NCI-H2081 (cell line): ENCODE measurements at places on chromosomes 16 and 17.

- no peak for DNase-seq
Measured at GRCh38 chr16:27127308-27127707, 60.6 kb downstream of the C16orf82 start.

GRCh38 chr17:73432624-73433190 lies 120.9 kb upstream of the CDC42EP4 start:
- no peak for DNase-seq

DNA sequence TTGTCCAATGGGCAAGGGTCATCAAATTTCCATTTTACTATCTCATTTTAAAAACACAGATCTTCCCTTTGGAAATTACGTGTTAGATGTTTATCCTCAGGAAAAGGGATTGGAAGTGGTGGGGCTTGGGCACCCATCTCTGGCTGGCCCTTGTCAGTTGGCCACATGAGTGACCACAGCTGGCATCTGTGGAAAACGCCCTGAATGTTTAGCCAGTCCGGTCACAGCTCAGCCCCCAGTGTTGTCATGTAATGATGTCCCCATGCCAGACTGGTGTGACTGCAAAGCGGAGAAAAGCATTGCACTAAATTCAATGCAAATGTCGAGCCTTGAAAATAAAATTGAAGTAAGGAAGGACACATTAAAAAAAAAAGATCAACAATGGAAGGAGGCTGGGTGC lies 53.0 kb downstream of the TMC6 start:
- no peak for DNase-seq

- no peak for DNase-seq
Measured at GRCh38 chr16:88719267-88719932, 13.1 kb downstream of the CTU2 start.

- DNase-seq: peak; percentile 65
Measured at GRCh38 chr17:49227436-49228261, 2.9 kb downstream of the PHOSPHO1 start.

DNA sequence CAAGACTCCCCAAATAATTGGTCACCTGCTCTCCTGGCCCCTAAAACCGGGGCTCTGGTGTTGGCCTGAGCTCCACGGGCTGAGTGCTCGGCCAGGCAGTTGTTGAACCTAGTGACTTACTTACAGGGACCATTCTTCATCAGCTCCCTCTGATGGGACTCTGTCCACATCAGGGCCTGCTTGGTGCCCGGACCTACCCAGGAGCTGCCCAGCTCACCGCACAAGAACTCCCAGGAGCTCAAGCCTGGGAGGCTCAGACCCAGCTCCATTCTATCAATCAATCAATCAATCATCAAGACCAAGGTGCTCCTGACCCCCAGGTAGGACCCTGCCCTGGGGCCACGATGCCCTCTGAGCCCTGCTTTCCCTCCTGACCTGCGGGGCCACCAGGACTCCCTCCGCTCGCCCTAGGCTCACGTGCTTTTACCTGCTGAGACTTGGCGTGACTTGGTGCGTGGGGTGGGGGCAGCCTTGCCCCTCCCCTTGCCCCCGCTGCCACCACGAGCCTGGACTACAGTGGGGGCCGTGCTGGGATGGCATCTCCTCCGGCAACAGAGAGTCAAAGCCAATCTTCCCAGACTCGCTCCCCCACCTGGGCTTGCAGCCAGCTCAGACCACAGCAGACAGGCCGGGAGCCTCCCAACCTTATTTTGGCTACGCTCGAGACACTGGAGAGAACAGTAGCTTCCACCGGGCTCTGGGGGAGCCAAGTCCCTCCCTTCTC lies 15.7 kb downstream of the IL34 start:
- DNase-seq: no peak

GRCh38 chr17:68204736-68205135 lies 43.1 kb upstream of the AMZ2 start:
- DNase-seq: no peak

GRCh38 chr16:49567950-49568349 lies 194.3 kb downstream of the C16orf78 start:
- DNase-seq: no peak

DNA sequence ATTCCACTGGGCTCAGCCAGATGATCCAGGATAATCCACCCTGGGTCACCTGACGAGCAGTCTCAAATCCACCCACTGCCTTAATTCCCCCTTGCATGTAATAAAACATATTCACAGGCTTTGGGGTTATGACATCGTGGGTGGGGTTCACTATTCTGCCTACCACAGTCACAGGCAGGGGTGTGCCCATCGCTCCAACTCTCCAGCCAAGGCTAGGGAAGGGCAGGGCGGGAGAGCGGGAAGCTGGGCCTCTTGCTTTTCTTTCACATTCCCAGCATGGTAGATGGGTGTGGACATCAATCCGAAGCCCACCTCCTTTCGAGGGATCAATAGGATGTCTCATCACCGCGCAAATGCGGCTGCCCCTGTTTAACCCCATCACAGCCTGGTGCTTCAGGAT lies 12.7 kb upstream of the CD300LD start:
- DNase-seq: no peak

DNA sequence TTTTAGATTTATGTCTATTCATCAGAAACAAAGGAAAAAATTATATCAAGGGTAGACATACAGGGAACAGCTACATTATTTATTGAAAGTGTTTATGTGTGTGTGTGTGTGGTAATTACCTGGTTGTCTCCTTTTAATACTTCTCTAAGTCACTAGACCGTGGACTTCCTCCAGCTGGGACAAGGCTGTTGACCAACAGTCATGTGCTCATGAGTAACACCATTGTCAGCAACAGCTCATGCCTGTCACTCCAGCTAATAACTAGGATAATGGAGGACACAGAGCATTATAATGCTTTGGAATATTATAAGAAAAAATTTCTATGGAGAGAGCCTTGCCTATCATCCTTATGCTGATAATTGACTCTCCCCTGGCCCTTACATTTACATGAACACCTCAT lies 125.3 kb upstream of the SALL1 start:
- DNase-seq: no peak

DNA sequence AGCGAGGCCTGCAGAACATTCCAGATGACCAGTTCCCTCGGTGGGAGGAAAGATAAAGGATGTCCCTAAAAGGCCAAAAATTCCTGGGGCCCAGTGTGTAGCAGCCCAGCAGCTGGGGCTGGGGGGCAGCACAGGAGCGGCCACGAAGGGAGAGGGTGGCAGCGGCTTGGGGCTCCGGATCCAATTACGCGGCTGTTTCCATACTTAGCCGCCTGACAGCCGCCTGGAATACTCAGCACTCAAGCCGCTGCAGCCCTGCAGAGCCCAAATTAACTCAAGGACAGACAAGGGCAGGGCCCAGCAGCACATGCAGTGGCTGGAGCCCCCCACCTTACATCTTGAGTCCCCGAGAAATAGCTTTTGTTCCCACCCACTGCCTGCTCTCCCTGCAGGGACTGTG lies 1.3 kb downstream of the SRL start:
- DNase-seq: no peak

DNA sequence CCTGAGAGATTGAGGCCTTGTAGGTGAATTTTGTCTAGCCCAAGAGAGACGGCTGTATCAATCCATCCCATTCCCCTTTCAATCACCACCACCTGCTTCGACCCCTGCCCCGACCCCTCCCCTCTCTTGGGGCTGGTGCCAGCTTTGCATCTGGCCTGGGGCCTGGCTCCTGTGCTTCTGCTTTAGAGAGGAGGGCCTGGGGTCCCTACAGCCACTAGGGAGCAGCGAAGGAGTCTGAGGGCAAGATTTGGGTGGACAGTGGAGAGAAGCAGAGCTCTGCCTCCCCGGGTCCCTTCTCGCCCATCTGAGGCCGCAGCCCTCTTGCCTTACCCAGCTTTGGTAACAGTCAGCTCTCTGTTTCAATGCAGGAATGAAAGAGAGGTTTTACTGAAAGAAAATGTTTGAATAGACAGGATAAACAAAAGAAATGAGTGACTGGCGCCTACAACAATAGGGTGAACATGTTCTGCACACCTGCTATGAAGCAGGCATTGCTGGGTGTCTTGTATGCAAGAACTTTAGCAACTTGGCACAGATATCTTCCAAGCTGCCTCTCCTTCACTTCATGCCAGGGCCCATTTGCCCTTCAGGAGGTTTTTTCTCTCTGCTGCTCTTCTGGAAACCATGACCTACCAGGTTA lies 57.4 kb downstream of the SLC47A1 start:
- no peak for DNase-seq

DNA sequence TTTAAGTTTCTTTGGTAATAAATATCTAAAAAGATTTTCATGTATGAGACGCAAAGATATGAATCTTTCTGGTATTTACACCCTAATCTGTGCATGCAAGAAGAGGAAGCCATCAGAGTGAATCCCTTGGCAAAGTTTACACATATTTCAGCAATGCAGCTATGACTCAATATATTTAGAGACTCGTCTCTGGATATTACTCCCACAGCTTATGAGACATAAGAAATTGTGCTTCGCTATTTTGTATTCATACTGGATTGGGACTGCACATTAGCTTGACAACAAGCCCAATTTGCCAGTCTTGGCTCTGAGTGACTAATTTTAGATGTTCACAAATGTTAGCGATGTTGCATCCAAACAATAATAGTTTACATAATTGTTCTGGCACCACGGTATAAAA lies 532.0 kb downstream of the CDH11 start:
- no peak for DNase-seq
